NCI-H1417 treated with DMSO at 0.1 percent for 48 hours (cell line): ENCODE measurements at places on chromosomes 16 and 17.

GRCh38 chr16:75578725-75579124, 12.5 kb downstream of the GABARAPL2 start:
- DNase-seq: no peak

DNA sequence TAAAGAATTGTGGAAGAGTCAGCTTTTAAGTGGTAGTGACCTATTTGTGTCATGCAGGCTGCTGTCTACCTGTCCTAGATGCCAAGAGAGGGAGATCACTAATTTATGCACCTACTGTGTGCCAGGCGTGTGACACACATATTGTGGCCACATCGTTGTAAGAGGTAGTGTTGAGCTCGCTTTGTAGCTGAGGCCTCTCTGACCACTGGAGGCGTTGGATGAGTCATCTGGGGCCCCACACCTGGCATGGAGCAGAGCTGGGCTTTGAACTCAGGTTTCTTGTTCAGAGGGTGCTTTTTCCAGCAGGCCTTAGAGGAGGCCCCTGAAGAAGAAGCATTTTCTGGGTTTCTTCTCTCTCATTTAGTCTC, 52.3 kb upstream of the LGALS9 start:
- DNase-seq: no peak

- no peak for DNase-seq
Measured at GRCh38 chr16:74738113-74738541, 36.5 kb downstream of the FA2H start.

GRCh38 chr16:3570420-3571062, 6.7 kb downstream of the NLRC3 start:
- DNase-seq: no peak

- DNase-seq: no peak
Measured at GRCh38 chr17:48295362-48296288, 134.4 kb downstream of the SKAP1 start.

- no peak for DNase-seq
Measured at GRCh38 chr16:72959301-72959996, 88.5 kb downstream of the ZFHX3 start.

GRCh38 chr17:31092475-31093064, 2.2 kb upstream of the NF1 start:
- no peak for DNase-seq

DNA sequence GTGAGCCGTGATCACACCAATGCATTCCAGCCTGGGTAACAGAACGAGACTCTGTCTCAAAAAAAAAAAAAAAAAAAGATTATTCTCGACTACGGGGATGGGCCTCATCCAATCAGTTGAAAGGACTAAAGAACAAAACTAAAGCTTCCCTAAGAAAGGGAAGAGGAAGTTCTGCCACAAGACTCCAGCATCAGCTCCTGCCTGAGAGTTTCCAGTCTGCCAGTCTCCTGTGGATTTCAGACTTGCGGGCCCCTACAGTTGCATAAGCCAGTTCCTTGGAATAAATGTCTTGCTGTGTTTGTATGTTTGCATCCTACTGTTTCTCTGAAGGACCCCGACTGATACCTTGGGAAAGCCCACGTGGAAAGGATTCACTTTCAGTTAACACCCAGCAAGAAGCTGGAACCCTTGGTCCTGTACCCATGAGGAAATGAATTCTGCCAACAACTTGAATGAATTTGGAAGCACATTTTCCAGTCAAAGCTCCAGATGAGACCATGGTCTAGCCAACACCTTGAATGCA, 26.3 kb upstream of the FZD2 start:
- DNase-seq: no peak

- no peak for DNase-seq
Measured at GRCh38 chr16:87560428-87561199, 41.7 kb upstream of the JPH3 start.

- DNase-seq: no peak
Measured at GRCh38 chr16:54933281-54934011, 2.8 kb downstream of the IRX5 start.

- DNase-seq: no peak
Measured at GRCh38 chr16:75402159-75402820, 31.0 kb downstream of the CFDP1 start.

GRCh38 chr17:39757176-39757662, 19.5 kb downstream of the GRB7 start:
- no peak for DNase-seq

DNA sequence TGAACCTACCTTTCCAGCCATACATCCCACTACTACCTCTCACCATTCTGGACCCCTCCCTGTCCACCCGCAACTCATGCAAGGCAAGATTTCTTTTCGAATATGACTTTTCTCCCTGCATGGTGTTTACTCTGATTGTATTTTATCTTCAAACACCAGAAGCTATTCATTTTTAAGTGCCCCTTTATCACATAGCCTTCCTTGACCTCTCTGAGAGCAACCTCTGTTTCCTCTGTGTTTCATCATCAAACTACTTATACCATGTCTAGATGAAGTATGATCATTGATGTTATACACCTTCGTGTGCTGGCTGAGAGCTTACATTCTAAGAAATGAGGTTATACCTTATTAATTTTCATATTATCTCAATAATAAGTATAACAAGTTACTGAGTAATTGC, 31.8 kb downstream of the SYCE1L start:
- no peak for DNase-seq

DNA sequence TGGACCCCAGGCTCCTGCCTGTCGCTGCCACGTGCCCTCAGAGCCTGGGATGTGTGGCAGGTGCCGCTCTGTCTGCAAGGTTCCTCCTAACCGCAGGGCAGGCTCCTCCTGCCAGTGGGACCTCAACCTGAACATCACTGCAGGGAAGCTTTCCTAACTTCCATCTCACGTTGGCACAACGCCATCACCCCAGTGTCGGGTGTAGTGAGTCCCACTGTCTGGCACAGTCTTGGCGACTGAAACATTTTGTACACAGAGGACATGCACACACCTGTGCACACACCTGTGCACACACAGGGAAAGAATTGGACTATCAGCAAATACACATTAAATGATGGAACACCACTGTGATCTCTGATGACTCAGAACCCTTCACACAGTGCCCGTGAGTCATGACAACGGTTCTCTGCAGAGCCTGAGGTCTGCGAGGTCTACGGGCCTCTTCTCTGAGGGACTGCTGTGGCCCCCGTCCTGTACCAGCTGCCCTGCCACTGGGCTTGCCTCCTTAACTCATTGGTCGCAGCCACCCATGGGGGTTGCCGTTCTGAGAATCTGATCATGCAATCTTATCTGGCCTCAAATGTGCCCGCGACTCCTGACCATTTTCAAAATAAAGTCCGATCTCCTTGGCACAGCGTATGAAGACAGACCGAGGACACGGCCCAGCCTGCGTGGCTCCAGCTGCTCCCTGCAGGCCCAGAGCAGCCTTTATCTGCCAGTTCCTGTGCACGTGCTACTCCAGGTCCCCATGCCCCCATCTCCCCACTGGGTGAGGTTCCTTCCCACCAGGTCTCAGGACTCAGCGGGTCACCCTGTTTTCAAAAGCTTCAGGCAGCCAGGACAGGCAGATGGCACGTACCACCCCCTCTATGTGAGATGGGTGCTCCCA, 7.6 kb downstream of the CCDC57 start:
- no peak for DNase-seq

GRCh38 chr16:76345163-76345661, 68.0 kb downstream of the CNTNAP4 start:
- no peak for DNase-seq
